DMS 273 treated with DMSO at 0.1 percent for 48 hours (cell line): ENCODE measurements at places on chromosomes 16 and 17.

- DNase-seq = no peak
These were observed 6.0 kb upstream of the AQP8 start for GRCh38 chr16:25210758-25211157.

GRCh38 chr16:16127469-16128116 lies 95.7 kb downstream of the ABCC6 start:
- DNase-seq = peak; percentile 29

GRCh38 chr16:26365161-26365940 lies 673.6 kb downstream of the HS3ST4 start:
- no peak for DNase-seq

GRCh38 chr16:70675851-70676513 lies 9.9 kb downstream of the MTSS2 start:
- no peak for DNase-seq

DNA sequence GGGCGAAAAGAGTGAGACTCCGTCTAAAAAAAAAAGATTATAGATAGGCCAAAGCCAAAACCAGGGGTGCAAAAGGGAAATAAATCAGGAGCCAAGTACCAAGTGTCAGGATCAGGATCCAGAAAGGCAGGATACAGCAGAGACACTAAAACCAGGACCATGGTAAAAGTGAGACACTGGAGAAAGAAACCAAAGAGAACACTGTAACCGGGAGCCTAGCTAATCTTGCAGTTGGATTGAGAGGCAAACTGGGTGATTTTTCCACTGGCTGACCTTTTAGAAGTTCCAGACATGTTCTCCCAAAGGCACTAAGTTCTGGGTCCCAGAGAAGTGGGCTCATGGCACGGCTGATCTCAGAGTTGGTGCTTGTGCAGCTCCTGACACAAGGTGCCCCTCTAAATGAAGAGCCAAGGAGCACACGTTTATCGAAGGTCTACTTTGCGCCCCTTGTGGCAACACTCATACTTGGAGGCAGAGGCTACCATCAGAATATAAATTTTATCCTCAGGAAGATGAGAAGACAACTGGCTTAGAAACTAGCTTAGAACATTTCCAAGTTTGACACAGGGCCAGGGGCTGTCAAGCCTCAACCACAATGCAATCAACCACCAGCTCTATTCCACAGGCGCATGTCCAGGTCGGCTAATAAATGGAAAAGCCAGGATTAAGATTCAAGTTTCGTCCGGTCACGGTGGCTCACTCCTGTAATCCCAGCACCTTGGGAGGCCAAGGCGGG lies 27.5 kb upstream of the HELZ start:
- no peak for DNase-seq

- no peak for DNase-seq
These were observed 299.3 kb upstream of the SALL1 start for GRCh38 chr16:51450376-51450775.

DNA sequence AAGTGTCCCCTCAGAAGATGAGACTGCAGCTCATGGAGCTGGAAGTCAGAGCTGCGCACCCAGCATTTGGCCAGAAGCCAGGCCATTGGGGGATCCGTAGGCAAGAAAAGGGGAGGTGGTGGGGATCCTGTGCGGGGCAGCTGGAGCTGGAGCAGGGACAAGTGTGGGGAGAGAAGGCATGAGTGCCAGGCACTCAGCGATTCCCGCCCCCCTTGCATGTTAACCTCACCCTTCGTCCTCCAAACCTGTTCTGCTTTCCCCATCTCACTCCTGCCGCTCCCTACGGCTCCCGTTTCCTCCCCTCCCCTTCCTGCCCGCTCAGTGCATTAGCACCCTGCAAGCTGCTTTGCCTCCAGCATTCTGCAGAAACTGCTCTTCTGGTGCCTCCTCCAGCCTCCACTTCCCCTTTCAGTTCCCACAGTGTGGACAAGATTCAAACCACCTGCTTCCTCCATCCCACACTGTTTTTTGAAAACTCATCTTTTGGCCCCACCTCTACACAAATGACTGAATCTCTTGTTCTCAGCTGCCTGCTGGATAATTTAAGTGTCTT lies 5.6 kb downstream of the ALOX15 start:
- DNase-seq = no peak

DNA sequence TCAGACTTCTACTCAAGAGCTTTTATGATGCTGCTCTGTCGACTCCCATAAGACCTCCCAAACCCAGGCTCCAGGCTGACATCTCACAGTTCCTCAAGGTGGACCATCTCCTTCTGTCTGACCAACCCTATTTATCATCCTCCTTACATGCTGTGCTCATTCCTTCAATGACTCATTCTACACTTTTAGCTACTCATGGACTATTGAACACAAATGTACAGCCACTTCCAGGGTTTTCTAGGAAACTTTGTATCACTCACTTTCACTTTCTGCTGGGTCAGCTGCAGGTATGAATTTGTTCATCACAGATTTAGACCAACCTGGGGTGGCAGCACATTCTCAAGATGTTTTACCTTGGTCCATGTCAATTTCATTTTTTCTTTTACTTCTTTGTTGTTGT lies 162.4 kb upstream of the FAM20A start:
- no peak for DNase-seq

- no peak for DNase-seq
These were observed 35.1 kb upstream of the IL21R start for GRCh38 chr16:27366687-27367460.

- no peak for DNase-seq
These were observed 60.7 kb downstream of the ARSG start for GRCh38 chr17:68352041-68352440.

DNA sequence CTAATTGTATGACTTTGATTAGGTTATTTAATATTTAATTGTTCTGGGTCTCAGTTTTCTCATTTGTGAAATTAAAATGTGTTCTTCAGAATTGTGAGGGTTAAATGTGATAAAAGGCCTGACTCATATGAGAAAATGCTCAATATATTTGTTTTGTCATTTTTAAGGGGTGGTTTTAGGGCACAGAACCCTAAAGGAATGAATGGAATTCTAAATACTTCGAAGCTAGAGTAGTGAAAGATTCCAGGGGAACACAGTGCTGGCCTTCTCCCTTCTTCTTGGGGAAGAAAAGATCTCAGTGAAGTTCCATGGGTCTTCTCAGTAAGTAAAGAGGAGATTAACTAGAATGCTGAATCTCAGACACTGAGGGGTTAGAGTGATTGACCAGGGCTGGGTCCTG lies 3.9 kb upstream of the SMPD3 start:
- DNase-seq = no peak

GRCh38 chr16:85988723-85989313 lies 89.9 kb downstream of the IRF8 start:
- no peak for DNase-seq

DNA sequence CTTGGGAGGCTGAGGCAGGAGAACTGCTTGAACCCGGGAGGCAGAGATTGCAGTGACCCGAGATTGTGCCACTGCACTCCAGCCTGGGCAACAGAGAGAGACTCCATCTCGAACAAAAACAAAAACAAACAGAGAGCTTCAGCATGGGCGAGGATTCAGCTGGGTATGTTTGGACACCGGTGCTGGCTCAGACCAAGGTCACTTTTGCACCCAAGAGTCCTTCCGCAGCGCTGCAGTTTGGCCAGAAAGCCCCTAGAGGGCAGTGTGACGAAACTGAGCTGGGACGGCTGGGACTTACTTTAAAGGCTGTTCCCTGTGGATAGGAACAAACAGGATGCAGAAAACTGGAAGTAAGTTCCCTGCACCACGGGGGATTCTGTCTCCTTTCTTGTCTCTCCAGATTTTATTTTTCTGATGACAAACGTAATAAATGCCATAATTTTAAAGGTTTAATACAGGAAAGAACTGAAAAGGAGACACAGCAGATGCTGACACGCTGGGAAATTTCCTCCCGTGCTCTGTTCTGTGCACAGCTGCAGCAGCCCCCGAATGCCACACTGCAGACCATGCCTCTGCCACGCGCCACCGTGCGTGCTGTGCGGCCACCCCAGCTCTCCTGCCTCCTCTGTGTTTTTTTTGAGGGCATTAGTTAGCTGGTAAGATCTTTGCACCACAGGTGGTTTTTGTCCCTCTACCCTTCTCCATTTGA lies 25.2 kb upstream of the USP36 start:
- no peak for DNase-seq

DNA sequence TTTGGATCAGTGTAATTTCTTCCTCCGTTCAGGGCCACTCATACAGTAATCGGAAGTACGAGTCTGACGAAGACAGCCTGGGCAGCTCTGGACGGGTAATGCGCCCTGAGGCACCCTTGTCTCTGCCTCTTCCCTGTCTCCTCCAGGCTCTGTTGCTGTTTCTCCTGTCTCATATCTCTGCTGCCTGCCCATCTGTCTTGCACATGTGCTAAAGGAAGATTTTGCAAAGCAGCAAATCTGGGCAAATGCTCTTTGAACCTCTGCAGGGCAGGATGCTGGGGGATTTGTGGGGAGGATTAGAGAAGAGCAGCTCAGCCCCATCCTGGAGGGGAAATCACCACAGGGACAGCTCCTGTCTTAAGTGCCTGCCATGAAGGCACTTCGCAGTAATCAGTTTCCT lies 32.4 kb upstream of the POLR3E start:
- no peak for DNase-seq

DNA sequence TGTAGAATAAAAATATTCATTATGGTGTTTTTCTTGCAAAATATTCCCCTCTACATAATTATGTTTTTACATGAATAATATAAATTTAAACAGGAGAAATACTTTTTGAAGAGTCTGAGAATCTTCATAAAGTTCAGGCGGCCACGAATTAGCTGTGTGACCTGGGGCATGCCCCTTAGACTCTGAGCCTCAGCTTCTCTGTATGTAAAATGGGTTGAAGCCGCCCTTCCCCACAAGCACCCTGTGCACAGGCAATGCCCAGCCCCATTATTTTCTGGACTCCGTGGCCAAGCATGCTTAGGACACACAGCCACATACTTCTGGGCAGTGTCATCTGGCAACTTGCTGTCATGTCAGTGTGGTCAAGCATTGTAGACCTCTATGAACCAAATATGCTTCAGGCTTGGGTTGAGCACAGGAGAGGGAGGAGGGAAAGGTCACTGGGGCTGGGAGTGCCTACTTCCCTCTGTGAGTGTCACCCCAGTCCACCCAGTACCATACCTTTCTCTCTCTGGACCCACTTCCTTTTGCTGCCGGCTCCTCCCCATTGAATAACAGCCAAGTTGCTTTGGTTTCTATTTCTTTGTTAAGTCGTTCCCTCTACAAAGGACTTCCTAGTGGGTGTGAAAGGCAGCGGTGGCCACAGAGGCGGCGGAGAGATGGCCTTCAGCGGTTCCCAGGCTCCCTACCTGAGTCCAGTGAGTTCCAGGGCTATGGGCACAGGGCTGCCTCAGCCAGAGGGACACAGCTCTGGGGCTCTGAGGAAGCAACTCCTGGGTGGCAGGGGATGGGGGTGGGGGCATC lies at the start of gene LGALS9:
Gene LGALS9 (plus strand): TSS at position 582 of the 804 bp plus-strand sequence. CDS start 78 bp downstream, at position 660.
- DNase-seq = no peak

- DNase-seq = no peak
These were observed 7.3 kb downstream of the TRIM65 start for GRCh38 chr17:75889454-75889853.

- no peak for DNase-seq
These were observed 24.5 kb downstream of the APPBP2 start for GRCh38 chr17:60501589-60501988.

DNA sequence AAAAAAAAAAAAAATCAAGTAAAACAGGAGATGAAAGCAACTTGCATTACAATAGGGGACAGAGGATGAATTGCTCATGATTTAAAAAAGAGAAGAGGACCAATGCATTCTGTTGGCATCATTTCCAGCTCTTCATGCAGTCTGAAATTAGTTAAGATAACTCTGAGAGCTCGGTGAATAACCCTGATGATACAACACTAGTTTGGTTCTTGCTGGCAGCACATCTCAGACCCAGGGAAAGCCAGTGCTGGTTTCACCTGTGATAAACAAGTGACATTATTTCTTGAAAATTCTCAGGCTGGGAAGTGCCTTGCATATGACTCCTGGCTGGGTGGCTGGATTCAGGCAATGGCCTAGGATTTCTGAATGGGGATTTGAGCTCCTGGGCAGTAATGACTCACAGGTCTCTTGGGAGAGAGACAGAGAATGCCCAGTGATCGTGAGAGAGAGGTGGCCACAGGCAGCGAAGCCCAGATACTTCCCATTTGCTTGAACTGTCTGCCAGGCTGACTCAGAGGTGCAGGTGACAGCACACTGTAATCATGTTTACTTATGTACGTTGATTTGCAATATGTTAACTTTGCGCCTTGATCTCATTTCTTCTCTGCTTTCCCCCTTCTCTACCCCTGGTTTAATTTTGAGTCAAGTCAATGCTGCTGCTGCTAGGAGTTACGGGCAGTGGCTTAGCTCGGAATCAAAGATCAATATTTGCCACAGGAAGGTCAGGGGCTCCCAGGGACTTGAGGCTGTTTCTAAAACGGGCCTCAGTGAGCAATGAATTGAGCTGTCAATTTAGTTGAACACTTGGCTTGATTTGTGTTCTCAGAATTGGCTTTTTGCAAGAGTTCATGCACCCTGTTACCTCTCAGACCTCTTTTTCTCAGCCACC lies 27.1 kb downstream of the ARSG start:
- no peak for DNase-seq

- no peak for DNase-seq
These were observed 13.9 kb downstream of the KDM8 start for GRCh38 chr16:27217256-27217655.

- DNase-seq = no peak
These were observed 37.0 kb upstream of the ARHGAP17 start for GRCh38 chr16:25052151-25052511.

- DNase-seq = peak; percentile 80
These were observed 16.7 kb downstream of the RFFL start for GRCh38 chr17:35046740-35047283.

DNA sequence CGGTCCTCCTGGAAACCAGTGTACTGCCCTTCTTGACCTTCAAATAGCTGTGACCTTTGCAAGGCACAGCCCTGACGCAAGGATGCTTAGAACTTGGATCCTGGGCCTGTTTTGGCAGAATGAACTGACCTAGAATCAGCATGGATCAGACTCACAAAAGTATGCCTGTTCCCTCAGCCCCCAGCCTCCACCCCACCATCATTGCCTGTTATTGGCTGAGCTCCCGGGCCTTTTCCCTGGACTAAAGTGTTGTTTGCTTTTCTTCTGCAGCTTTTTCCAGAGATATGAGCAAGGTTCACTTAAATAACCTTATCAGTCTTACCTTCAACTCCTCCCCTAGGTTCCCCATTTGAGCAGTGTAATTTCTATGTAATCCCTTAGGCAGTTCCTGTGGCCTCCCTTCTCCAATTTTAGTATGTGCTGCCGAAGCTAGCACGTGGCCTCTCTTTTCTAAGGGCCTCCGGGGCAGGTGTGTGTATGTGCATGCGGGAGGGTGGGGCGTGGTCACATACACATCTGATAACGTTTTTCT lies 347.4 kb downstream of the MAF start:
- DNase-seq = no peak

- DNase-seq = no peak
These were observed 21.2 kb downstream of the ZNF469 start for GRCh38 chr16:88403794-88404581.

DNA sequence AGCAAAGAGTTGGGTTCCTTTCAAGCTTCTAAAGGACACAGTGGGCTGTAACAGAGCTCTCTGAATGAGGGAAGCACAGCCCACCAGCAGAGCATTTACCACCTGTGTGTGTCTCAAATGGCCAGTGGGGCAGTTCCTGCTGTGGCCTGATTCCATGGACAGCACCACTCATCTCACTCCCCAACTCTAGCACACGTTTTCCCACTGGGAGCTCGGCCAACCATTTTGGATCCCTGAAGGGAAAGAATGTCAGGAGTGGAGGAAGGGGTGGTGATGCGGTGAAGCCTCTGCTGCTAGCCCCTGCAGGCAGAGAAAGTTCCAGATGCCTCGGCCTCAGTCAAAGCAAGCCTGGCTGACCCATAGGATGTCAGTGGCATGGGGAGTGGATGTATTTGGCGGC lies 86.6 kb downstream of the PLXDC1 start:
- no peak for DNase-seq
